ENCODE measurements at places on chromosomes 11 and 22.

DNA sequence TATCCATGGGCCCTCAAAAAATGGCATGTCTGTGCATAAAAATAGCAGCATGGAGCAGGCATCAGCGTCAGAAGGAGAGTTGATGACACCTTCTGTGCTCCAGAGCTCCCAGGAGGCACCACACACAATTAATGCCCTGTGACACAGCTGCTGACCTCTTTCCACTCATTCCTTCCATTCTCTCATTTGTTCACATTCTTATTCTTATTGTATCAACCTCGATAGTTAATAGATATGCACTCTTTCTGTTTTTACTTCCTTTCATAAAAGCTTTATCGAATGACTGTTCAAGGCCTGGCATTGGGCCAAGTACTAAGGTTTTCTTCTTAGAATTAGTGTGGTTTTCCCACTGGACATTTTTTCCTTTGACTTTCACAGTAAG, 266.0 kb upstream of the MTNR1B start:
- no peak for DNase-seq

DNA sequence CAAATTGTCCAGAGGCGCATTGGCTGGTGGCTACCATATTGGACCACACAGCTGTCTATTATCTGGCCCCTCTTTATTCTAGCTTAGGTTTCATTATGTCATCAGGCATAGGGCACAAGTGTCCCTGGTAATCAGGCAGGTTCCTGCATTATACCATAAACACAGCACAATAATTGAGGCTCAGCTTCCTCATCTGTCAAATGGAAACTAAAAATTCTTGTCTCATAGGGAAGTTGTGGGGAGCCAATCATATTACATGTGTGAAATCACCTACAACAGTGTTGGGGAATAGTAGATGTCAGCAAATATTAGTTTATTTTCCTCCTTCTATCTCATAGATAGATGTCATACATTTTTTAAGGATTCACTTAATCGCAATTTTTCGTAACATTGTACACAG, 231.0 kb upstream of the SORL1-AS1 start:
- DNase-seq = no peak

- no peak for DNase-seq
Measured at GRCh38 chr11:34360046-34360445, 2.2 kb upstream of the ABTB2 start.

GRCh38 chr22:43917521-43917920, 6.1 kb upstream of the PNPLA3 start:
- no peak for DNase-seq

DNA sequence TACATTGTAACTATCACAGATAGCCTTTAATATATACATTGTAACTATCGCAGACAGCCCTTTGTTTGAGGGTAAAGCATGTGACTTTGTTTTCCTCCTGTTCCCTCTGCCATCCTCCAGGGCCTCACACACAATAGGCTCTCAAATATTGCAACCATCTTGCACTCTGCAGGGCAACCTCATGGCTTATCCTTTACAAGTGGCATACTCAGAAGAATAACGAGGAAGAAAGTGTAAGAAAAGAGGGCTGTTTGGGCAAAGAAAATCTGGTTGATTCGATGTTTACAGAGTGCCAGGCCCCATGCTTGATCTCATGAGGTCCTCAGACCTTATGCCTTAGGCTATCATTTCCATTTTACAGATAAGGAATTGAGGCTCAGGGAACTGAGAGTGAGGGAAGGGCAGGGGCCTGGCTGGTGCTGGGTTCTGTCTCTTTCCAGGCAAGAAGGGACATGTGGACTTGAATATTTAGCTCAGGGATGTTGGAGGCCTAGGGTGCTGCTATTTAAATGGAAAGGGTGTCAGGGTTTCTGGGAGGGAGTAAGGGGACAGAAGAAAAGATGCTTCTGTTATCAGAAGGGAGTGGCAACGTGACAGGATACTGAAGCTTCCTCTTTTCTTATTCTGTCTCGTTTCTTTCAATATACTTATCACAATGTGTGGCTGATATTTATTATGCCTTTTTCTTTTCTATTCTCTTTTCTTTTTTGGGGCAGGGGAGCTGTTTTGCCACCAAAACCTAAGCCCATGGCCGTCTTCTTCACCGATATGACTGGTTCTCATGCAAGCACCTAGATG, 1.1 kb upstream of the SAMM50 start:
- no peak for DNase-seq

DNA sequence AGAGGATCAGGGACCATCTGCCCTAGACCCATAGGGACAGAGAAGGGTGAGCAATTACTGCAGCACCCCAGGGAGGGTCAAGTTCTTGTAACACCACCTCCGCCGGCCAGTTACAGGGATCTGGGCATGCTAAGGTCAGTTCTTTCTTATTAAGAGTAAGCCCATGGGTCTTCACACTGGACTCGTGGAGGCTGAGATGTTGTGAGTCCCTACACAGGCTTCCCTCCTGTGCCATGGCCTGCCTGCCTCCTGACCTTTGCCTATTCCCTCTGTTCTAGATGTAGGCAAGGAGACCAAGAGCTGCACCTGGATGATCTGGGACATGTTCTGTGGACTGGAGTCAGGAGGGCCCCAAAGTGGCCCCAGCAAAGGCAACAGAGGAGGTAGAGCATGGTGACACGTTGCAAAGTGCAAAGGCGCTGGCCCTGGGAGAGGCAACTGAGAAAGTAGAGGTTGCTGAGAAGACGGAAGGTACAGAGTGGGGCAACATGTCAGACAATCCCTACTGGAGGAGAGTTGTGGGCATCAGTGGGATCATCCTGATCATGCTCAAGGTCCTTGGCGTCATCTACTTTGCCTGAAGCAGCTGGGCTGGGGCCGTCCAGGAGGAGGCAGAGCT, 16.3 kb upstream of the GNAZ start:
- DNase-seq = no peak

GRCh38 chr22:48078825-48079224, 1316.4 kb downstream of the TBC1D22A start:
- no peak for DNase-seq

DNA sequence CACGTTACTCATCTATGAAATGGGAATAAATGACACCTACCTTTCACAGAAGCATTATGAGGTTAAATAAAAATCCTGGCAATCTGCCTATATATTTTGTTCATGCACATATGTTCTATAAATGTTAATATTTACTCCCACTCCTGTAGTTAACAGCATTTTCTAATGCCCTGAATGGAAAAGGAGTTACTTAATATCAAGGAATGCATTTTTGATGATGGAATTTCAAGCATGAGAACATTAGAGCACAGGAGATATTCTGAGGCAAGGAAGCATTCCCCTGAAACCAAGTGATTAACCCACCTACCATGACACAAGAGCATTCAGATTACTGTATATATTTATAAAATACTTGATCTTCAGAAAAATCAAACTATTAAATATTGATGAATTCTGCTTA, 102.1 kb downstream of the ARHGAP32 start:
- DNase-seq = no peak

DNA sequence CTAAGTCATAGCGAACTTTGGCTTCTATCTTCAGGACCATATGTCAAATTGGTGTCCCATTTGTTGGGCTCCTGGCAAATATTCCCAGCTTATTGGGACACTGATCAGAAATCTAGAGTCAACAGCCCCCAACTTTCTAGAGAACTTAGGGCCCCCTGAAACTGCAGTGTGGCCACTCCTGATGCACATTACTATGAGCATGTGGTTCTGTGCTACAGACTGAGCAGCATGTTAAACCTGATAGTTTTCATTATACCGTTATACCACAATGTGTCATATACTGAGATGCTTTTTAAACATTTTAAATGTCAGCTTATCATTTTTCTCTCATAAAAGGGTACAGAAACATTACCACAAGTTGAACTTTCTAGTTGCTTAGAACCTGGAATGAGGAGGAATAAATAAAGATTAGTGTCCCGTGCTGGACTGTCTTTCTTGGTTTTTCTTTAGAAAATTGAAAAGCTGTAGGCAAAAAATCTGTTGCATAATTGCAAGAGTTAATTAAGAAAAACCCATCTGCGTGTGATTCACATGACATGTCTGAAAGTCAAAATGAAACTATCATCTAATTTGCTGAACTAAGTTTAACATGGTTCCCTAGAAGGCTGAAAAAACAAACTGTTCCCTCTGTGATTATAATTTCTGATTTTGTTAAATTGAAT, 16.4 kb upstream of the CTSC start:
- DNase-seq = no peak

DNA sequence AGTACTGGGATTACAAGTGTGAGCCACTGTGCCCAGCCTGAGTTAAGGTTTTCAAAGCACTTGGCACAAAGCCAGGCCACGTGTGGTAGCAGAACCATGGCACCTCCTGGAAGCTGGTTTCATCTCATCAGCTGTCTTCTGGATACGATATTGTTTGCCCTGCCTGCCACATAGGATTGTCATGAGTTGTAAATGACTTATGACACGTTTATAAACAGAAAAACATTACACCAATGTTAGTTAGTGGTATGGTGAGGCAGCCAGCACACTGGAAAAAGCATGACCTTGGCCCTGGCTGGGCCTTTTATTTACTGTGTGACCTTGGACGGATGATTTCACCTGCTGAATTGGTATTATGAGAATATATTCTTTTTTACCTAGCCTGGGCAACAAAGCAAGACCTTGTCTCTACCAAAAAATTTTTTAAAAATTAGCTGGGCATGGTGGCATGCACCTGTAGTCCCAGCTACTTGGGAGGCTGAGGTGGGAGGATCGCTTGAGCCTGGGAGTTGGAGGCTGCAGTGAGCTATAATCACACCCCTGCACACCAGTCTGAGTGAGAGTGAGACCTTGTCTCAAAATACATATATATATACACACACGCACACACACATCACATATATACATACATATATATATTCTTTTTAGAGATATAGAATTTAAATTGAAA, 24.0 kb upstream of the MYH9 start:
- no peak for DNase-seq

GRCh38 chr11:115170133-115170815, 333.9 kb downstream of the CADM1 start:
- DNase-seq = no peak

DNA sequence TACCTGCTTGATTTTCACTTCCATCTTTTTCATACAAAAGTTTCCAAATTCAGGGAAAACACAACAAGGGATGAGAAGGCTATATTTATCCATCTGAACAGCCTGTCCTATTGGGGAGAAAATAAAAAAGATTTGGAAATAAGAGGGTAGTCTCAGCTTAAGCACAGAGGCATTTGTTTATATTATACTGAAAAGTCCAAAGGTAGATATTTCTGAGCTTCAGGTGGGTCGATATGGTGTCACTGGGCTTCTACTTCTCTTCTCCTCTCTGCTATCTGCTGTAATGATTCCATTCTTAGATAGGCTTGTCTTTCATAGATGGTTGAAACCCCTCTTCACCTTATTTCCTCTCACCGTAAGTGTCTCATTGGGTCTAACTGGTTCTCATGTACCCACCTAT, 337.0 kb downstream of the INSC start:
- DNase-seq = no peak

- DNase-seq = no peak
Measured at GRCh38 chr22:25437414-25438160, 126.9 kb upstream of the GRK3 start.

DNA sequence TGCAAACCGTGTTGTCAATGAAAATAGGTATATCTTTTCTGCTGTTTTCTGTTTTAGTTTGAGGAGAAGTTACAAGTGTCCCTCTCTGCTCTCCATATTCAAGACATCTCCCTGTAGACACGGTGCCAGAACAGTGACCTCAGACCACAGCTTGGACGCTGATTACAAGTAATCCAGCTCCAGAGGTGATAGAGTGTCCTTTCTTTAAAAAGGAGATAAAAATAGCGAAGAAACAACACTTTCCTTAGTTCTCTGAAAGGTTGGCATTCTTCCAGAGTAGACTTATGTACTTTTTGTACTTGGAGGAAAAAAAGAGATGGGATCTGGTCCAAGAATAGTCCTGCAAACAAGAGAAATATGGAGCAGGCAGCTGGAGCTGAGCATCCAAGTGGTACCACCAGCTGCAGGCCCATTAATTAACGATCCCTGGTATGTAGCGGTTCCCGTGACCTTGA, 43.0 kb upstream of the WT1 start:
- DNase-seq = no peak

DNA sequence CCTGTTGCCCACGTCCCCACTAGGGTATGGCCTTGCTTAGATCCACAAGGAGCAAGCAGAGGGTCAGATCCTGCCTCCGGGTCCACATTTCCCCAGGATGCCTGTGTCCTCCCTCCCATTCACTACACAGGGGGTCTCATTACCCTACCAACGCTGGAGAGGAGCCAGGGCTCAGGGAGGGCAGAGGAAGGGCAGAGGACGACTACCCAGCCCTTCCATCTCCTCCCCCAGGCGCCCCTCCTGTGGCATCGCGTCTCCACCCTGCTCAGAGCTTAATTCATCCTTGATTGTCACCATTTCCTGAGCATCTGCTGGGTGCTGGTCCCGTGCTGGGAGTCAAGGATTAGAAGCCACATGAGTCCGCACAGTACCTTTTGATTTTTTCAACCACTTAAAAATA, 5.0 kb downstream of the NFAM1 start:
- no peak for DNase-seq

GRCh38 chr11:63779039-63779438, 10.5 kb upstream of the ZFTA start:
- no peak for DNase-seq

- no peak for DNase-seq
Measured at GRCh38 chr11:109033627-109034338, 368.9 kb downstream of the DDX10 start.

- no peak for DNase-seq
Measured at GRCh38 chr11:44097821-44098220, 2.3 kb downstream of the EXT2 start.

GRCh38 chr22:21651521-21652009, 9.5 kb downstream of the SDF2L1 start:
- DNase-seq = no peak

DNA sequence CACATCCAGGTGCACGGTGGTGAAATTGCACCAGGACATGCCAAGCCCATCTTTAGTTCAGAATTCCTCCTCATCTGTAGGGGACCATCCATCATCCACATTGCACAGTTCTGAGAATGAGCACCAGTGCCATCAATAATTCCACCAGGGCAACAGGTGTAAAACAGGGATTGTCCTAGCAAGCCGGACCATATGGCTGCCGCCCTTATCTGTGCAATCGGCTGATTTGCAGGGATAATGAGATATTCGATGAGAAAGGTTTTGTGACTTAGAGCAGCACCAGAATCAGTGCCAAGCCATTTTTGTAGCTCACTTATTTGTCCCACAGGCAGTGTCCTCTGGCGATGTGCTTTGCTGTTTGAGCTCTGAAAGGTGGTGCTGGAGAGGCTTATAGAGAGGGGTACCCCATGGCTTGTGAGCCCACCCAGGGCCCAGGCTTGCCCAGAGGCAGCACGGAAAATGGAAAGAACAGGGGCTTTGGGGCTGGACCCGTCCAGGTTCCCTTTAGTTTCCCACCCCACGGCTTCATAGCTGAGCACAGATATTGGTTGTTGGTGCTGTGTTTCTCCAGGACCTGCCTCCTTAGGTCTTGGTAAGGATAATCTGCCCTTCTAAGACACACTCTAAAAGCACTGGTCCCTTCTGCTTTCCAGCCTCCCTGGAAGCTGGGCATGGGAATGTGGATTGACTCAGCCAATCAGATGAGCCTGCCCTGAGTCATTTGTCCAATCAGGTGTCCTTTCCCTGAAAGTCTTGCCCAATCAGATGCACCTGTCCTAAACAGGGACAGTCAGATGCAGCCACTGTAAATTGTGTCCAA, 84.0 kb upstream of the SHANK2 start:
- DNase-seq = no peak

GRCh38 chr11:95764267-95764898, 25.2 kb downstream of the FAM76B start:
- DNase-seq = no peak
